ENCODE measurements at places on chromosomes 1 and 21. TPM values are rescaled to one million over a fixed set of nuclear protein-coding genes. Genes with fewer than 3 reads are reported as not detected.

Gene VCAM1
- total RNA-seq, result 0.51 TPM

- DNase-seq, result no peak
Measured at GRCh38 chr1:60916199-60916598, 166.2 kb upstream of the NFIA start.

GRCh38 chr1:156217871-156218270 lies 5.1 kb downstream of the PMF1 start:
- DNase-seq, result no peak

DNA sequence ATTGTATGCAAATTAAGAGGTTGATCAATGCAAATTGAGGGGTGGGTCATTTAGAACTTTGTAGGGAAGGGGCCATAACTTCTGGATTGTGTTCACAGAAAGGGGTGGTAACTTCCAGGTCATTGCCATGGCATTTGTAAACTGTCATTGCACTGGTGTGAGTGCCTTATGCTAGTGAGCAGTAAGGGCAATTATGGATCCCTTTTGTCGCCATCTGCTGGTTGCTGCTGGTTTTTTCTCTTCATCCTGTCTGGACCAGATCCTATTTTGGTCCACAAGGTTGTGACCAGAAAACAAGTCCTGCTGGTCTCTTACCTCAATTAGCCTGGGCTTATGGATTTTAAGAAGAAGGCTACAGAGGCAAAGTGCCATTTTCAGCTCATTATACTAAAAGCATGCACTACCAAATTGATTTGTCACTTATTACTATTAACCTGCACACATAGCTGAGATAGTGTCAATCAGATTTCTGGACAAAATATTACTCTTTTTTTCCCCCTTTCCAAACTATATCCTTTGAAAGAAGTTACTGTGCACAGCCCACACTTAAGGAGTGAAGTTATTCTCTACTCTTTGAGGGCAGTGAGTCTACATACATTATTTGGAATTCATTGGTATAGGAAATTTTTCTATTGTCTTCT lies 196.2 kb downstream of the ZC3H11B start:
- peak; percentile 48 for DNase-seq

Gene NBL1
- 9.0 TPM for total RNA-seq

Gene RNF186
- total RNA-seq, result not detected

GRCh38 chr1:67261680-67262079 lies 46.0 kb upstream of the IL12RB2 start:
- DNase-seq, result no peak

DNA sequence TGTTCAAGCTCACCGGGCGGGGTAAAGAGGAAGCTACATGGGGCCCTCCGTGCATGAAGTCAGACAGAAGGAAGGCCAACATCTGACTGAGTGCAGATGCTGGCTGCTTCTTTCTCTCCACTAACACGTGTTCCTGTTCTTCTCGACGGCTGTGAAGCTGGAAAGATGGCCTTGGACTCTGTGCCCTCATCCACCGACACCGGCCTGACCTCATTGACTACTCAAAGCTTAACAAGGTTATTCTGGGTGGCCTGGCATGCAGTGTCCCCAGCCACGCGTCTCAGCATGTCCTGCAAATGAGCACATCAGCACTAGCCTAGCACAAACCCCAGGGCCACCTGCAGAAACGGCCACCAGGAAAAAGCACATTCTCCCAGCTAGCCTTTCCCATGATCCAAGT lies 41.2 kb downstream of the ACTN2 start:
- DNase-seq, result no peak

Gene MINDY1
- 3.8 TPM for total RNA-seq

DNA sequence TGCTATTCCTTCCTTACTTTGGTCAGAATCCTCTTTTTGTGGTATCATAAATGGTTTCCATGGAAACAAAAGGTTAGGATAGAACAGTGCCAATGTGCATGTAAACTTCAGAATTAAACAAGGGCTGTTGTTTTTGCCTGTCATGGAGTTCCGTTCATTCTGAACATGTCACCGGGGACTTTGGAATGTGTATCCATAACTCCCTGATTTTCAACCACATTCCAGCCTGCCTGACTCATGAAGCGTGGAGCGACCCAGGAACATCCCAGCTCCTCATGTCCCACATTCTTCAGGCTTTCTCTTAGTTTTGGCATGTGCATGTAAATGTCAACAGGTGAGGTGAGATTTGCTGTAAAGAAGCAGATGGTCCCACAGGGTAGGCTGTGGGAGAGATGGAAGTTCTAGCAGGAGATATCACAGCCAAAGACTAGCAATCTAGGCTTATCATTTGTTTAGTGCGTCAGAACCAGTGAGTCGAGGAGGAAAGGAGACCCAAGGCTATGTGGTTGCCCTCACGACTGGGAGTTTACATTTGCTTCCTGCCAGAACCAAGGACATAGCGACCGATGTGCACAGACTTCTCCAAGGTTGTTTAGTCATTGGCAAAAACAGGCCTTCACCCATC lies 23.0 kb upstream of the DNAJC11 start:
- DNase-seq, result peak; percentile 87

- peak; percentile 81 for DNase-seq
Measured at GRCh38 chr1:94873520-94874351, 53.2 kb downstream of the CNN3 start.

- DNase-seq, result no peak
Measured at GRCh38 chr1:160860840-160861505, 1.7 kb downstream of the CD244 start.

GRCh38 chr1:1832166-1832565 lies 53.9 kb upstream of the NADK start:
- DNase-seq, result no peak

- DNase-seq, result no peak
Measured at GRCh38 chr21:29064850-29065481, 8.5 kb downstream of the CCT8 start.

- DNase-seq, result no peak
Measured at GRCh38 chr1:235767795-235768194, 98.9 kb downstream of the LYST start.

- no peak for DNase-seq
Measured at GRCh38 chr1:169528215-169529067, 42.7 kb upstream of the SLC19A2 start.

- peak; percentile 48 for DNase-seq
Measured at GRCh38 chr1:62144238-62144831, 50.3 kb upstream of the L1TD1 start.

GRCh38 chr21:32448803-32449594 lies 36.5 kb downstream of the EVA1C start:
- DNase-seq, result peak; percentile 37

DNA sequence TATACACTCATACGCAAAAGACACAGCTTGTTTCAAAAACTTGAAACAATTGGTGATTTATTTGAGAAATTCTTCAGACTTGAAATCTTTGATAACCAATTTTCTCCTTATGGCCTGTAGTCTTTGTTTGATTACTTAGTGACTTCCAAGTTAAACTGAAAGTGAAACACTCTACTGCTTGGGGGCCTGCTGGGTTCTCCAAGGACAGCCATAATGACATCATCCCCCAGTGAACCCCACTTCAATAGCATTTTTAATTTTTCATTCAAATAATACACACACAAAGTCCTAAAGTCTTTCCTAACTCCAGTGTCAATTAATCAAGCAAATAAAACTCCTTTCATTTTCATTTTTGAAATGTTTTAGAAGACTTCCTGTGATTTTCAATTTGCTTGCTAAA lies 59.2 kb downstream of the KRTAP19-8 start:
- DNase-seq, result no peak

Gene SPRR5
- not detected for total RNA-seq

- DNase-seq, result peak; percentile 35
Measured at GRCh38 chr1:158003406-158003800, 10.0 kb downstream of the KIRREL1 start.

- DNase-seq, result peak; percentile 3
Measured at GRCh38 chr21:30044447-30045064, 104.8 kb upstream of the GRIK1 start.

All from LHCN-M2 (cell line).